ENCODE measurements at places on chromosomes 7 and 10.

DNA sequence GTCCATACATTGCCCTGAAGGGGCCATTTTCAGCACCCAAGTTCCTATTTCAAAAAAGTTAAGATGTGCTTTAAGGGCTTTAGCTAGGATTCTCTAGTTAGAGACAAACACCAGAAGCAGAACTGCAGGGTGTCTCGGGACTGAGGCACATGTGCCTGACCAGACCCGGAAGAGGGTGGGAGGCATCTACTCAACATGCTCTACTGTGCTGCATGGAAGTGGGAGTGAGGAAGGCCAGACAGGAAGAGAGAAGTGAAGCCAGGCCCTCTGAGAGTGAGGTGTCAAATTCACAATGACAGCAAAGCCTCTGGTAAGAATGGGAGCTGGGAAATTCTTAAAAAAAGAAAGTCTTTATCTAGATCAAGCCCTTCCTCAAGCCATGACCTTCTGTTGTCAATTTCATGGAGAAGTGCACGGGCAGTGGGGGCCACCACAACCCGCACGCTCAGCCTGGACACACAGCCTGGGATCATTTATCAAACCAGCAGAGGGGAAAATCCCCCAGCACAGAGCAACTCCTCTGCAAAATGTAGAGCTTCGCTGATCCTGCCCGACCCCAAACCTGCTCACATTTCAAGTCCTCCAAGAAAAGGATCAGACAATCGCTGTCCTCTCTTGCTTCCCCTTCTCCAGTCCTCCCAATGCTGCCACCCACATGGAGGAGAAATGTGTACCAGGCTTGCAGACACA lies 38.7 kb downstream of the PLXNA4 start:
- DNase-seq: no peak

- DNase-seq: no peak
These were observed 25.9 kb downstream of the ADAMTS14 start for GRCh38 chr10:70698211-70698610.

DNA sequence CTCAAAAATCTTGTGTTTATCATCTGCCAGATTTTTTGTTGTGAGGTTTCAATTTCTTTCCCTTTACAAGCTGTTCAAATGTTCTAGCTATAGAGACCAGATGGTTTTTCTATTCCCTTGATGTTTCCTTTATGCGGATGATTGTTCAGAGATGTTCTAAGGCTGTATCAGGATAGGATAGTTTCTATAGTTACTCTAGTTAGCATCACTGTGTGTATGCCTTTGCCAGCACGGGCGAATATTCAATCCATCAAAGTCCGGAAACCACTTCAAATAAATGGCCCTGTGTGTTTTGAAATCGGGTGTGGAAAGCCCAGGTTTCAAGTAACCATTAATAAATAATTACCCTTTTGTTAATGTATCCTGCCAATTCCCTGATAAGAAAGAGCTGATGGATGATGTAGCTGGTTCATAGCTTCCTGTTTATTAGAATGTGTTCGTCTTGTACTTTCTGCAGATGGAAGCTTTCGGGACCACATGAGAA lies 149.8 kb upstream of the PRKCQ start:
- DNase-seq: no peak

- DNase-seq: no peak
These were observed 6.1 kb downstream of the NRF1 start for GRCh38 chr7:129617652-129618051.

DNA sequence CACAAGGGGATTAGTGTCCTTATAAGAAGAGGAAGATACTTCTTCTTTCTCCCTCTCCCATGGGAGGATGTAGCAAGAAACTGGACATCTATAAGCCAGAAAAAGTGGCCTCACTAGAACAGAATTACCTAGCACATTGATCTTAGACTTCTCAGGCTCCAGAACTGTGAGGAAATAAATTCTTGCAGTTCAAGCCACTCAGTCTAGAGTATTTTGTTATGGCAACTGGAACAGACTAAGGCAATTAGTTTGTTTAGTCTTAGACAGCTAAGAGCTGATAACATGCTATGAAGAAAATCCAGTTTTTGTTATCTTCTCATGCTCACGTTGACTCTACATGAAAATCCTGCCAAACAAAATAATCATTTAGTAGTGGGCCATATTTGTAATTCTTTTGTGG lies 627.6 kb upstream of the PHF14 start:
- DNase-seq: no peak

DNA sequence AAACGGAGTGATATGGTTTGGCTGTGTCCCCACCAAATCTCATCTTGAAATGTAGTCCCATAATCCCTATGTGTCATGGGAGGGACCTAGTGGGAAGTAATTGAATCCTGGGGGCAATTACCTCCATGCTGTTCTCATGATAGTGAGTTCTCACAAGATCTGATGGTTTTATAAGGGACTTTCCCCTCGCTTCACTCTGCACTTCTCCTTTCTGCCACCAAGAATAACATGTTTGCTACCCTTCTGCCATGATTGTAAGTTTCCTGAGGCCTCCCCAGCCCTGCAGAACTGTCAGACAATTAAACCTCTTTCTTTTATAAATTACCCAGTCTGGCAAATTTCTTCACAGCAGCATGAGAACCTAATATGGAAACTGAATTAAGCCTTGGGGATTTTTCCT lies 19.1 kb downstream of the FAM3C start:
- DNase-seq: no peak

DNA sequence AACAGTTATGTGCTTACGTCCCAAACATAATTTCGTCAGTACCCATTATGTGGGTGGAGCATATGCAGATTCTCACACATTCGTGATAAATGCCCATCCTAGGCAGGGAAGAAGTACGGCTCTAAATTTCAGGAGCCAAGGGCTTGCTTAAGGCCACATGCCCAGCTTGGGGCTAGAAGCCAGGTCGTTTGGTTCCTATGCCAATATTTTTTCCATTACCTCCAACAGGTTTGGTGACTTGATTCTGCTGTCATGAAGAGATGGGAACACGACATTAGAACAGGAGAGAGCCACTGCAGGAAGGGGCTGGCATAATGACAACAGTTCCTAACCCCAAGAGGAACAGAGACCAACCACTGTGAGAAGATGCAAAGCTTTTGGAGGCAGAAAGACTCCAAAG lies 85.1 kb downstream of the HIPK2 start:
- no peak for DNase-seq

- no peak for DNase-seq
These were observed 67.8 kb downstream of the WDR37 start for GRCh38 chr10:1123972-1124371.
